Stimulated activated CD4-positive, alpha-beta T cell treated with anti-CD3 and anti-CD28 coated beads, Interleukin-12 subunit alpha, Interleukin-12 subunit beta, amount 100 ng/mL, for 24 hours (primary cell): ENCODE measurements at places on chromosomes 5 and 9.

DNA sequence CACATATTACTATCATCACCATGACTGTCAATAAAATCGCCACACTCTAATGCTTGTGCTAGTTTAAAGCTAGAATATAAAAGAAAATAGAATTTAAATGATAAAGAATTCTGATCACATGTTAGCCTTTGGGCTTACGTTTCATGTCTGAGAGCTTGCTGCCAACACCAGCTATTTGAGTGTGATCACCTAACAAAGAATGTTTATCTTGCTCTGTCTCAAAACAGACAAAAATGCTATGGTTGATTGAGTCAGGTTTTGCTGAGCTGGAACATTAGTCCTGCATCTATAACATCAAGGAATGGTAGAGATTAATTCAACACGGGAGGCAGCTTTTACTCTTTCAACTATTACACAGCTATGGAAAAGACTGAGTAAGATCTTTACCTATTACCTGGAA is 50.7 kb downstream of the MSX2 start:
- DNase-seq, result no peak

- no peak for DNase-seq
Measured at GRCh38 chr5:180589771-180590542, 1.3 kb downstream of the SCGB3A1 start.

DNA sequence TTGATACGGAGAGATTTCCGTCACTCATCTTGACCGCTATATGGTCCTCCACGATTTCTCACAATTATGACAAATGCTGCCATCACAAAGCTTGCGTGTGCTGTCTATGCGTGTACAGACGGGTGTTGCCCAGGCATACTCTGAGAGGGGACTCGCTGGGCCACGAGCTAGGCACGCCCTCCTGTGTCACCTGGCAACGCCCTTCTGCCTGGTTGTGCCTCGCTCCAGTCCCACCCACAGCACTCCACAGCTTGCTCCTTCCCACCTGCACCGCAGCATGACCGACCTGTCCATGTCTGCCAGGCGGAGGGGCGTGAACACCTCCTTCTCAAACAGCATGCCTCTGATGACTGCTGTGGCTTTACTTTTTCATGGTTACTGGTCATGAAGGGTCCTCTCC is 55.6 kb downstream of the CAMSAP1 start:
- no peak for DNase-seq

GRCh38 chr5:79759436-79759835 is 69.8 kb downstream of the CMYA5 start:
- no peak for DNase-seq

DNA sequence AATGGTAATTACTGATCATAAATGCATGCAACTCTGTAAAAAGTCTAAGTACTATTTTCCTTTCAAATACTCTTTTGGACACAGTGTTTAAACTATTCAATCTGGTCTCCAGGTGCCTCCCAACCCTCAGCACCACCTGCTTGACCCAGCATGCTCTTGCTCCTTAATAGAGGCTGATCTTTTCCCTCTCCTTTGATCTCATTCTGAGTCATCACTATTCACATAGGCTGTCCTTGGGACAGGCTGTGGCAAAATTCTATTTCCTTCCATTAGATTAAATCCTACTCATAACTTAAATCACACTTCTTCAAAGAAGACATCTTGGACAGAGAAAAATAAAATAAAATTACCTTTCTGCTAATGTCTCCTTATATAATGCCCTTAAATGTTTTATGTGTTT is 199.4 kb upstream of the ST8SIA4 start:
- DNase-seq, result no peak

- DNase-seq, result no peak
Measured at GRCh38 chr9:109568568-109569210, 70.6 kb upstream of the PTPN3 start.

GRCh38 chr9:89363921-89364665 is 45.8 kb downstream of the SECISBP2 start:
- no peak for DNase-seq

DNA sequence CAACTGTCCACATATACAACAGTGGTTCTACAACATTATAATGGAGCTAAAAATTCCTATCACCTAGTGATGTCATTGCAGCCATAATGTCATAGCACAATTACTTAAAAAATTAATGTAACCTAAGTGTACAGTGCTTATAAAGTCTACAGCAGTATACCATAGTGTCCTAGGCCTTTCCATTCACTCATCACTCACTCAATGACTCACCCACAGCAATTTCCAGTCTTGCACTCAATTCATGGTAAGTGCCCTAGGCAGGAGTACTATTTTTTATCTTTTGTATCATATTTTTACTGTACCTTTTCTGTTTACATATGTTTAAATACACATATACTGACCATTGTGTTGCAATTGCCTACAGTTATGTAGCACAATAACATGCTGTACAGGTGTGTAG is 9.6 kb upstream of the PUM3 start:
- no peak for DNase-seq

DNA sequence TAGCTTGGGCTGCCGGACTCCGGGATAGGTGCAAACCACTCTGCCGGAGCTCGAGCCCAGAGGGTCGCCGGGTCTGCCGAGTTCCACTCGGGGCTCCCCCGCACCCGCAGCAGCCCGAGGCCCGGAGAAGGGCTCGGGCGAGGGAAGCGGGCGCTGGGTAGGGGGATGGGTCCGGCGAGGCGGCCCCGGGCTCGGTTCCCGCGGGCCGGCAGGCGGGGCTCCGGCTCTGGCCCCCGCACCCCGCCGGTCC is 507 bp downstream of the RICTOR start:
- no peak for DNase-seq

DNA sequence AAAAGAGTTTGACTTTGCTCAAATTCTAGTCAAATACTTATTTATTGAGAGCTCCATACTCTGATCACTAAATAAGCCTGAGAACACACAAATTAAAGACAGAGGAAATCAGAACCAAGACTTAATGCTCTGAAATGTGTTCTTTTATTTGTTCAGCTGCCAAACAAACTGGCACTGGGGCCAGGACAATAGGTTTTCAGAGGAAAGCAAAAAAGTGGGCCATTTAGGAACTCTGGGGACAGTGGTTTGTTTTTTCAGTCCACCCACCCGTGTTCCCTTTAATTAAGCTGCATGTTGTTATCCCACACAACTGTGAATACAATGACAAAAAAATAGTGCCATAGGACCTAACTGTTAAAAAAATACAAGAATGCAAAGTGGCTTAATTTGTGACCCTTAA is 95.4 kb upstream of the RETREG1 start:
- DNase-seq, result no peak

GRCh38 chr9:128150594-128151308 is 1.5 kb downstream of the LCN2 start:
- DNase-seq, result no peak

- no peak for DNase-seq
Measured at GRCh38 chr9:93043122-93043521, 15.4 kb upstream of the SUSD3 start.

DNA sequence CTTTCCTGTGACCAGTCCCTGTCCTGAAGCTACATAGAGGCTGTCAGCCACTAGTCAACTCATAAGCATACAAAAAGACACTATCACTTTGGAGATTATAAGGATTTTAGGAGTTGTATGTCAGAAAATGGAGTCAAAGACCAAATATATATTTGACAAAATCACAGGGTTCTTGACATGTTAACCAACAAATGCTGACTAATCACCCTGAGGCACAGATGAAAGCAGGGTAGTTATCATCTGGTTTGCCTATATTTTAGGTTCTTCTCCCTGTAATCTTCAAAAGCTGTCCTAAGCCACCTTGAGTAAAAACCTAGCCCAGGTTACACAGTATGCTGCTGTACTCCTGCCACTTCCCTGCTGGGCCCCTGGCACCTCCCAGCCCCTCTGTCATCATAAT is 64.7 kb upstream of the ERCC6L2 start:
- DNase-seq, result no peak

DNA sequence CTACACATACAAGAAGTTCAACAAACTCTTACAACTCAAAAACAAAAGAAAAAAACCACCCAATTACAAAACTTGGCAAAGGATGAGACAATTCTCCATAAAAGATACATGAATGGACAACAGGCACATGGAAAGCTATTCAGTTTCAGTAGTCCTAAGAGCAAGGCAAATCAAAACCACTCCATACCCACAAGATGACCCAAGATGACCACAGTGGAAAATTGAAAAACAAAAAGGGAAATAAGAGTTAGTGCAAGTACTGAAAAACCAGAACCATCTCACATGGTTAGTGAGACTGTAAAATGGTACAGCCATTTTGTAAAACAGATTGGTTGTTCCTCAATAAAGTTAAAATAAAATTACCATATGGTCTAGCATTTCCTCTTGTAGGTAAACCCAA is 287.1 kb upstream of the CDH9 start:
- no peak for DNase-seq

- no peak for DNase-seq
Measured at GRCh38 chr9:112757940-112758339, 7.4 kb downstream of the SNX30 start.

GRCh38 chr9:2602704-2603116 is 18.9 kb upstream of the VLDLR start:
- no peak for DNase-seq

- no peak for DNase-seq
Measured at GRCh38 chr5:132180134-132180745, 47.4 kb downstream of the P4HA2 start.

GRCh38 chr5:61267116-61267515 is 64.9 kb upstream of the ZSWIM6 start:
- DNase-seq, result no peak

GRCh38 chr5:176501333-176501732 is 35.9 kb downstream of the RNF44 start:
- DNase-seq, result no peak

DNA sequence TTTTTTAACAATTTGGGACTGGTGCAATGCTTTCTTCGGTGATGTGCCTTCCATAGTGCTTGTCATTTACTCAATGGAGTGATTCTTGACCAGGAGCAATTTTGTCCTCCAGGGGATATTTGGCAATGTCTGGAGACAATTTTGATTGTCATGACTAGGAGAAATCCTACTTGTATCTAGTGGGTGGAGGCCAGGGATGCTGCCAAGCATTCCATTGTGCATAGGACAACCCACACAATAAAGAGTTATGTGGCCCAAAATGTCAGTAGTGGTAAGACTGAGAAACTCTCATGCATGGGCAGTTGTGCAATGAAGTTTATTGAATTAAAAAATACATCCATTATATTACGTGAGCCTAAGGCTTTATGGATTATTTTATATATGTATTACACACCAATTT is 70.5 kb downstream of the FOCAD start:
- no peak for DNase-seq

GRCh38 chr9:96062031-96062430 is 186.5 kb downstream of the ERCC6L2 start:
- no peak for DNase-seq

- no peak for DNase-seq
Measured at GRCh38 chr5:1040571-1040970, 32.0 kb downstream of the NKD2 start.

GRCh38 chr9:129206401-129206800 is 28.3 kb upstream of the IER5L start:
- DNase-seq, result no peak
